Right ventricle myocardium inferior (tissue), 1 donor: ENCODE measurements at places on chromosomes 11 and 22.

- no peak for DNase-seq
These were observed 10.4 kb downstream of the SPON1 start for GRCh38 chr11:13972944-13973343.

- no peak for DNase-seq
These were observed 82.9 kb upstream of the THY1 start for GRCh38 chr11:119505861-119506260.

- DNase-seq, result no peak
These were observed 7.1 kb upstream of the TMA7B start for GRCh38 chr22:39953101-39953500.

- no peak for DNase-seq
These were observed 91.5 kb upstream of the PRDM11 start for GRCh38 chr11:45054956-45055355.

- DNase-seq, result no peak
These were observed 23.5 kb downstream of the UBE2L3 start for GRCh38 chr22:21590809-21591641.

GRCh38 chr11:83147895-83148294 is 9.0 kb upstream of the PCF11 start:
- no peak for DNase-seq

GRCh38 chr11:106152824-106153223 is 75.4 kb downstream of the AASDHPPT start:
- no peak for DNase-seq

- no peak for DNase-seq
These were observed 115.1 kb downstream of the ATXN10 start for GRCh38 chr22:45786726-45787125.

DNA sequence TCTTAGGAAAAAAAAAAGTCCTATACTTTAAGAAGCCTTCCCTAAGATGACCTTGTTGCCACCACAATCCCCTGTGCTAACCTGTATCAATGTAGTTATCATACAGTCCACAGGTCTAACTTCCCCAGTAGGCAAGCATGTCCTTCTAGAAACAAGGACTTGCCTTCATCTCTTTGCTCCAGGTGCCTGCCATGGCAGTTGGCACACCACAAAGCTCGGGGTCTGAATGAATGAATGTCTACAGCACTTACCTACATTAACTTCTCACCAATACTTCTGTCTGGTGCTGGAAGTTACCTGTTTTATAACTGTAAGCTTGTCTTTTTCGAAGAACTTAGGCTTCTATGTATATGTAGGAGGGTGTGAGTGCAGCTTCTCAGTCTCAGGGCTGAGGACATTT is 23.4 kb downstream of the CLPB start:
- no peak for DNase-seq

- no peak for DNase-seq
These were observed 13.5 kb downstream of the SREBF2 start for GRCh38 chr22:41846268-41846987.

- no peak for DNase-seq
These were observed 64.2 kb downstream of the FZD4 start for GRCh38 chr11:86891036-86891435.

DNA sequence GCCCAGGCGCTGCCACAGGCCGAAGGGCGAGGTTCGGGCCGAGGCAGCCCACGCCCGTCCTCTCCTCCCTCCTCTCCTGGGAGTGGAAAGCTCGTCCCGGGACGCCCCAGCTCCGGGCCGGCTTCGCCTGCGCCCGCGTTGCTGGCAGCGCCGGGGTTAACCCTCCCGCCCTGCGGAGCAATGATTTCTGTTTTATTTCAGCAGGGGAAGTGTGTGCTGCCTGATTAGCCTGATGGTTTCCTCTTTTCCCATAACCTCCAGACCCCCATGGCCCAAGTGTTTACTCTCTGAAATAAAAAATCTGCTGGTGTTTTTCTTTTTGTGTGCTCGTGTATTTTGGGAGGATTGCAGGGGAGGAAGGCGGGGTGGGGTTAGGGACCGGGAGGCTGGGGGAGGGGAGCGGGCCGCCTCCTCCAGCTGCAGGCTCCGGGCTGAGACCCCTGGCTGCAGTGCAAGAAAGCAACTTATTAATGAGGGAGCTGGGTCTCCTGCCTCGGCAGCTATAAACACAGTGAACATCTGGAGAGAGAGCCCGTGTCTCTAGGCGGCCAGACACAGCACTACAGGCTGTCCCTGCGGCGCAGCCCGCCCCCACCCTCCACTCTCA is 38.6 kb downstream of the ETS1 start:
- peak; percentile 83 for DNase-seq

DNA sequence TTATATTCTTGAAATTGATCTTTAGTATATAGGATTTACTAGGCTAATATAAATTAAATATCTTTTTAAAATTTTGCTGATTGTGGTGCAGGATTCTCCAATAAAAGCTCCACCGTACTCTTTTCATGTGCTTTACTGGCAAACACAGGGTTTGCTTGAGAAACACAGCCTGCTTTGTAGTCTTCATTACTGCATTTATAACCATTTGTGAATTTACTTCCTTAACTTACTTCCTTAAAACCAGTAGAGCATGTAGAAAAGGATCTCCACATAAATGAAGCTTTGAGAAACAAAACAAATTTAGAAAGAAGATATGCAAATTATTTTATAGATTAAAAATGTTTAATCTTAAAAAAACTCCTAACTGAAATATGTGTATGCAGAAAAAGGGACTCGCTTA is 28.8 kb downstream of the SWAP70 start:
- DNase-seq, result no peak

- peak; percentile 22 for DNase-seq
These were observed 93.2 kb downstream of the PDE2A start for GRCh38 chr11:72581067-72581466.

DNA sequence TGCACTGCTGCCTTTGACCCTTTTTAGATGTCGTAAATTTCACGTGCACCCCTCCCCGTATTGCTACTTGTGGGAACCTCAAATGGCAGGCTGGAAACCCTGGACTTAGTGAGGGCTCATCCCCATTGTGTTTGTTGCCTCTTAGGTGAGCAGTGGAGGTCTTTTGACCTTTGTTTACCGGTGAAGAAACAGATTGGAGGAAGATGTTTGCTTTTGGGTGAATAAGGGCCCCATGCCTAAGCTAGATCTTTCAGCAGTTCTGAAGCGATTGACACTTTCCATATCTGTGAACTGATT is 782 bp downstream of the SMARCB1 start:
- DNase-seq, result no peak

DNA sequence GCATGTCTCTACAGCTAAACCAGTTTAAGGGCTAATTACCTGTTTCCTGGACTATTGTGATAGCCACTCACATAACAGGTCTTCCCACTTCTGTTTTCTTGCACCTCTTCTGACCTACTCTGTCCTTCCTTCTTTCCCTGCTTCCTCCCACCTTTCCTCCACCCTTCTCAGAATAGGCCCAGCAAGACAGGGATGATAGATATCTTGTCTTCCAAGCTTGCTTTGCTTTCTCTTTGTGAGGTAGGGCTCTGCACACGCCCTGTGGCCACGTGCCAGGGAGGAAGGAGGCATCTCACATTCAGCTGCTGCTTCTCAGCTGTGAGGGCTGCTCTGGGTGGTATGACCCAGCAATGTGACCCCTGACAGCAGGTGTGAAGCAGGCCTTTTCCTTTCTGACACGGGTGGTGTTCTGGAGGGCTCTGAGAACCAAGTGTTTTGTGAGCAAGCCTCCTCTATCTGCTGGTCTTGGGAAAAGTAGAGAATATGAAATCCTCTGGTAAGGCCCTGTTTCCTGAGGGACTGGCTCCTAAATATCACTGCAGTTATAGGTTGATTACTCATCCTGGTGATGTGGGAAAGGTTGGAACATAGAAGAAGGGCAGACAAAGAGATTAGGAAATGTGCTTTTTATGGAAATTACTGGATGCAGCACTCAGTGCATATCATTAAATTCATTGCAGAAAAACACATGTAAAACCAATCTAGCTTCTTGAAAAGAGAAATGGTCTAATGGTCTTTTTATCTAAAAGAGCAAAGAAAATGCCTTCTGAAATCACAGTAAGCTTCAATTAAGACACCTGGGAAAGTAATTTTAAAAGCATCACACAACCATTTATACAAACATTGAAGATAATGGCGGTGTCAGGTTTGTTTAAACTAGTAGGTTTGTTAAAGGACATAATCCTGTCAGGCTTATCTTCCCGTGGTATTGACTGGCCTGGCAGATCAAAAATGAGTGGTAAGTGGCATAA is 8.5 kb downstream of the AMOTL1 start:
- DNase-seq, result no peak

- peak; percentile 40 for DNase-seq
These were observed 5.5 kb downstream of the CBX6 start for GRCh38 chr22:38866399-38867123.

- peak; percentile 46 for DNase-seq
These were observed 118.7 kb downstream of the ST3GAL4 start for GRCh38 chr11:126474220-126474619.

DNA sequence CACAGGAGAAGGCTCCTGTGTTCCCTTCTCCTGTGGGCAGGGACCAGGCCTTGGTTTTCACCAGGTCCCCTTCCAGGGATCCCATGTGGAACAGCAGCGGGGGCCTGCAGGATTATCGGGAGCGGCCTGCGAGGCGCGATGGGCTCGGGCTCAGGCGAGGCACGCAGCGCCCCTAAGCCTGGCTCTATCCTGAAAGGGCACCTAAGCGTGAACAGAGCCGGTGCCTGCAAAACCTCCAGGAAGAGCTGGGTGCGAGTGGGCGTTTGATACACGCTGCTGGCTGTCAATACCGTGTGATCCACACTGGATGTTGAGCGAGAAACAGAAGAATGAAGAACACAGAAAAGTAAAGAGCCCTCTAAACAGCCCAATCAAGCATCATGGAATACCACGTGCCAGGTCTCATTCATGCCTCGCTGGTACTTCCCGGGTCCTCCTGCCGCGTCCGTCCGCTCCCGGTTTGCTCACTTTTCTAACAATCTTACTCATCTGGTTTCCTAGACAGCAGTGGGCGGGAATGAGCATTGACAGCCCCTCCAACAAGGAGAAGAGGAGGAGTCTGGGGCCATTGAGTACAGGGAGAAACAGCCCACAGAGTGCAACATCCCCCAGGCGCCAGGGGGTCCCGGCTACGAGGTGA is 12.5 kb downstream of the OSBPL5 start:
- DNase-seq, result peak; percentile 55

DNA sequence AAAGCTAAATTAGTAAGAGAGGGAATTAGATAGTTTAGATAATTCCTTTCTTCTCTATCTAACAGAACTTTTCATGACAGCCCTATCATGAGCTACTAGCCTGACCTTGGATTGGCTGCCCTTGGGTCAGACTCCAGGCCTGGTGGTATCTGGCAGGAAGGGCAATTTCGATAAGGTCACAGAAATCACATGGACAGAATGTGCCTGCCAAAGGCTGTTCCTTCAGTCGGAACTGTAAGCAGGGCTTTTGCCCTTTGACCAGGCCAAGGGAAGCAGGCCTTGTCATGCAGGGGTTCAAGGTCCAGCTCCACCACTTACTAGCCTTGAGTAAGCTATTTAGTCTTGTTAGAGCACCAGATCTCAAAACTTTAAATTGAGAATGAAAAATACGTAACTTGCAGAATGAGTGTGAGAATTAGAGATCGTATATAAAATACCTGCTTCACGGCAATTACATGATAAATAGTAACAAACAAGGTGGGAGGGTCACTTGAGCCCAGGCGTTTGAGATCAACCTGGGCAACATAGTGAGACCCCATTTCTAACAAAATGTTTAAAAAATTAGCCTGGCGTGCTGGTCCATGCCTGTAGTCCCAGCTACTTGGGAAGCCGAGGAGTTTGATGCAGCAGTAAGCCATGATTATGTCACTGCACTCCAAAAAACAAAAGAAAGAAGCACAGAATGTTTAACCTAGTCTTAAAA is 60.8 kb upstream of the SC5D start:
- no peak for DNase-seq

DNA sequence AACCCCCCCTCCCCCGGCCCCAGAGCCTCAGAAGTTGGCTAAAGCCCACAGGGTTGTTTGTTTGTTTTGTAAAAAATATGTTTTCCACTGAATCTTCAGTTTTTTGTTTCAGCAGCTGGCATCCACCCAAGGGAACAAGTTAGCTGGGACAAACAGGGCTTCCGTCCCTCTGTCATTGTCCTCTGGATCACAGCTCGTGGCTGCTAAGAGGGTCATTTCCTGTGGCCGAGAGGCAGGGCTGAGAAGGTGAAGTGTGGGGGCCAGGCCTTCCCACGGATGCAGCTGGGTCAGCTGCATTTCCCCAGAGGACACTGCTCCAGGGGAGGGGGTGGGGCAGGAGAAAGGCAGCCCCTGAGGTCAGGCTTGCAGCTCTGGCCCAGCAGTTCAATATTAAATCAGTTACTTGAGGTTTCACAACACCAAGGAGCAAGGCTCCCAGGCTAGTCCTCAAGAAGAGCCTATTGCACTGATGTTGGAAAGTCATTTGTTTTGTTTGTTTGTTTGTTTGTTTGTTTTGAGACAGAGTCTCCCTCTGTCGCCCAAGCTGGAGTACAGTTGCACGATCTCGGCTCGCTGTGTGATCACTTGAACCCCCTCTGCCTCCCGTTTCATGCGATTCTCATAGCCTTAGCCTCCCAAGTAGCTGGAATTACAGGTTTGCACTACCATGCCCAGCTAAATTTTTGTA is 34.4 kb upstream of the SMTN start:
- peak; percentile 83 for DNase-seq

GRCh38 chr22:22773979-22774604 is 113.5 kb upstream of the IGLL5 start:
- no peak for DNase-seq

DNA sequence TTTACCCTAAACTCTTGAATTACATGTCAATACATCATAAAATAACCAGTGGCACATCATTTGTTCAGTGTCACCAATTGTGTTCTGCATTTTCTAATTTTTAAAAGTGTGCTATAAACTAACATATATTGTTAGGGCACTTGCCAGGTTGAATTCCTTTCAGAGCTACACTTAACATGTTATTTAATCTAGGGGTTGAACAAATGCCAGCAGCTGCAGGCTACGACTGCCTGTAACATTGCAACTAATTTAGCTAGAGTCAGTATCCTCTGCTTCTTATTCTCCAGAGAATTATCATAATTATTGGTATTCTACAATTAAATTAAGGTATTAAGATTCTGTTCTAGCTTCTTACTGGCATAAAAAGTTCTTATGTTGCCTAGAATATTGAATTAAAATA is 46.4 kb upstream of the ARHGAP42 start:
- DNase-seq, result no peak

DNA sequence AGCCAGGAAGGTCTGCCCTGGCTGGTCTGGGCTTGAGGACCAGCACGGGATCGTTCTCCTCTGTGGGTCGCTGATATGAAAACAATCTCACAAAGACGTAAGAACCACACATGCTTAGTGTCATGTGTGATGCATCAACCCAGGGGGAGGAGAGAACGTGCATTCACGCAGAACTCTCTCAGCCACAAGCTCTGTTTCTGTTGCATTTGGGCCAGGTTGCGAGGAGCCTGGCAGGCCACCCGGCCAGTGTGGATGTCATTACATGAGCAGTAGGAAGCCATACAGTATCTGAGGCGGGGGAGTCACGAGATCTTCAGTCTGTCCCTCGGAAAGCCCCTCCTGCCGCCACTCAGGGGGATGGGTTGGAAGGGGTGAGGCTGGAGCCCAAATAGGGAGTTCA is 53.1 kb upstream of the KCNQ1OT1 start:
- DNase-seq, result peak; percentile 13

- DNase-seq, result no peak
These were observed 3.9 kb downstream of the ABTB2 start for GRCh38 chr11:34353881-34354280.
